ENCODE measurements at places on chromosomes 16 and 17.

DNA sequence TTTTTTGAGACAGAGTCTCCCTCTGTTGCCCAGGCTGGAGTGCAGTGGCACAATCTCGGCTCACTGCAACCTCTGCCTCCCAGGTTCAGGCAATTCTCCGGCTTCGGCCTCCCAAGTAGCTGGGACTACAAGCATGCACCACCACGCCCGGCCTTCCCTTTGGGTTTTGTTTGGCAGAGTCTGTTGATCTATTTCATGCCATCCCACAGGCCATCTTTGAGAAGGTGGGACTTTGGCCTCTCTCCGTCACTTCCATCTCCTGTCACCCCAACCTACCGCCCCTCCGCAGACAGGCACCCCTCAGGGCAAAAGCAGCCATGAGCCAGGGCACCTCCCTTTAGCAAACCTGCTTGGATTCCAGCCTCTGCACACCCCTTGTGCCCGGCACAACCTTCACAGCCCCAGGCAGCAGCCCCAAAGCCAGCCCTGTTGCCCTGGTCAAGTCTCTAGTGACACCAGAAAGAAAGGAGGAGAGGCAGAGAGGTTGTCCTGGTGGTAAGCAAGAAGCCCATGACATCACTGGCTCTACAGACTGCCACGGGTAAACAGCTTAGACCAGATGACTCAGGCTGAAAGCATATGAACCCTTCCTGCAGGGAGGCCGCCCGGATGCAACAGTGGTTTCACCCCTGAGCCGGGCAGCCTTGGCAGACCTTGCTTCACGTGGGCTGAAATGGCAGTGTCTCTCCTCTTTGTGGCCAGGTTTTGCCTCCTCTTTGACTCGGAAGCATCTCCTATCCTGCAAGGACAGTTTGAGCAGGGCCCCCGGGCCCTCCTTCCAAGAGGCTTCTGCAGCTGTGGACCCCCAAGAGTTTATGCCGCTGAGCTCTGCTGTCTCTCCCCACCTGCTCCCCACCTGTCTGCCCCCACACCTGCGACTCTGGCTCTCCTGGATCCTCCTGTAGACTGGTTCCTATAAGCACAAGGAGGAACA is 8.1 kb upstream of the TIMP2 start:
- peak; percentile 60 for DNase-seq

DNA sequence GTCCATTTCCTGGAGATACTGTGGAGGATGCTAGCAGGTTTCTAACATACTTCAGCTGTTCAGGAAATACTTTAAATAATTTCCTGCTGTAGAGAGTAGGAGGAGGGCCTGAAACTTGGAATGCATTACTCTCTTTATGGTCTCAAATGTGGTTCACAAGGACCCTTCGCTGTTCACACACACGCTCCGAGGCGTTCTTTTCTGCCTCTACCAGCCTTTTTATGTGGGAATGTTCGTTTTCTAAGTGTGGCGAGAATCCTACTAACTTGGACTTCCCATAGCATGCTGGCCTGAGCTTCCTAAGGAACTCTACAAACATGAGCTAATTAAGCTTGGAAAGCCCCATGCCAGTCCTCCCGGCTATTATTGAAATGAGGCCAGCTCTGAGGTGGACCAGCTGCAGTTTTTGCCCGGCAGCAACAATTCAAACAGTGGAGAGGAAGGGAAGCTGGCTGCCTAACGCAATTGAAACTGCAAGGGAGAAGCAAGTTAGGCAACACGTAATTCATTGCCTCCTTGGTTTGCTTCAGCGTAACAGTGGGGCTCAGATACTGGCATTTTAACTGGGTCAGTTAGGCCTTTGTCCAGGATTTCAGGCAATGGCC is 18.9 kb downstream of the KPNA2 start:
- DNase-seq: no peak

- peak; percentile 43 for DNase-seq
Measured at GRCh38 chr17:17494870-17495535, 1.2 kb downstream of the RASD1 start.

- DNase-seq: no peak
Measured at GRCh38 chr17:53749178-53749577, 73.5 kb upstream of the KIF2B start.

DNA sequence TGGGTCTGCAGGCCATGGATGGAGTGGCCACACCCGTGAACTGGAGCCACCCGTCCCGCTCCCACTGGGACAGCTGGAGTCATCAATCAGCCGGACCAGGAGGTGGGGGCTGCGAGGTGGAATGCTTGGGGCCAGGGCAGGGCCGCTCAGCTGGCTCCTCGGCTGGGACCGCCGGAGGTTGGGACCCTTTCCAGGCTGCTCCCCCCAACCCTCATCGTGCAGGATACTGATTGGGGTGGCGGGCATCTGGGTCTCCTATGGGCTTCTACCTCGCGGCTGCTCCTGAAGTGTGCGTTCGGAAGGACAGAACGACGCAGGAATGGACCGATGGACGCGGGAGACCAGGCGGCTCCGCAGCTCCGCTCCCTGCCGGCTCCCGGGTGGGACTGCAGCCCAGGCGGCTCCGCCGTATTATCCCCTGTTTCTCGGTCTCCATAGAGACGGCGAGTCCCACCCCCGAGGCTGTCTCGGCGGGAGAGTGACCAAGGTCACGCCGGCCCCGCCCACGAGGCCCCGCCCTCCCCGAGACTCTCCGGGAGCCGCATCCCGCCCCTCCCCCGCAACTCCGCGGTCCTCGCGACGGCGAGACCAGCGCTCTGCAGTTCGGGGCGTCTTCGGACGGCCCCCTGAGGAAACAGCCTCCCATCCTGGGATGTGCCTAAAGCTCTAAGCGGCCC is at the start of gene TPPP3:
TSS of gene TPPP3 (minus strand) at position 388 of the 677 bp plus-strand sequence. CDS start 2,387 bp downstream, outside the sequence.
- DNase-seq: peak; percentile 68
